ENCODE measurements at places on chromosomes 13 and 19.

- no peak for DNase-seq
These were observed 20.6 kb downstream of the NECTIN2 start for GRCh38 chr19:44866664-44867063.

- no peak for DNase-seq
These were observed 285.9 kb downstream of the DNAJC15 start for GRCh38 chr13:43309311-43309710.

- DNase-seq: no peak
These were observed 40.0 kb downstream of the TEX29 start for GRCh38 chr13:111360452-111360851.

DNA sequence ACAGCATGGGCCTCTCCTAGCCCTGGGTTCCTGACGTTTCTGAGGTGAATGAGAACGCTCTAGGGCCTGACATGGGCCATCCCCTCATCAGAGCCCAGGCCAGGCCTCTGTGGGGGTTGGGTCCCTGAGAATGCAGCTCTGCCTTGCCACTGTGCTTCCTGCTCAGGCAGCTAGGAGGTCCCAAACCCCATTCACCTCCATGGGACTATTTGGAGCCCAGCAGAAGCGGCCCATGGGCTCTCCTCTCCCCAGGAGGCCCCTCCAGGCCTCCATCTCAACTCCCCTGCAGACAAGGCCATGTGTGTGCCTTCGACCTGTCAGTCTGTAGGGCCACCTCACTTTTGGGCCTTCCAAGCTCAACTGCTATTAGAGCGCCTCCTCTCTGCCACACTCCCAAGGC is 36.9 kb downstream of the ELL start:
- no peak for DNase-seq

GRCh38 chr19:14835011-14835410 is at the start of the genes OR7A5 and OR7C1:
OR7A5 (minus strand) TSS chr19:14835185; CDS start chr19:14828241, 6,944 bp downstream.
OR7C1 (minus strand) TSS chr19:14835185; CDS start chr19:14800136, 35,049 bp downstream.
- no peak for DNase-seq

DNA sequence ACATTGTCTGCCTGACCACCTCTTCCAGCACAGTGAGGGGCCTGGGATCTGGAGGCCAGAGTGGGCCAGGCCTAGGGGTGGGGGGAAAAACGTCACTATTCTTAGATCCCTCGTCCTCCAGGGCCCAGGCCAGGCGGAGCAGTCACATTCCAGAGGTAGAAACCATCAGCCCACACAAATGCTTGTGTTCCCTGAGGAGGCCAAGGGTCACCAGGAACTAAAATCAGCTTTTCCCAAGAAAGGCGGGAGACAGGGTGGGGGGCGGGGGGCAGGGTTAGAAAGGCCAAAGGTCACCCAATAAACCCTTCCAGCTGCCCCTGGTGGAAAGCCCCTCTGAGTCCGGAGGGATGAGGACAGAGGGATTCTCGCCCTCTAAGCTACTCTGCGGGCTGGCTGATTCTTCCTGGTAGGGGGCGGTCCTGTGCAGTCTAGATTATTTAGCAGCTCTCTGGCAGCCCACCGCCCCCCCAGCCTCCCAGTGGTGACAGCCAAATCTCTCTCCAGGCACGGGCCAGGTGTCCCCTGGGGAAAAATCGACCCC is 23.5 kb upstream of the CCL25 start:
- no peak for DNase-seq

GRCh38 chr19:17209126-17210036 is 5.8 kb upstream of the USE1 start:
- DNase-seq: peak; percentile 56

DNA sequence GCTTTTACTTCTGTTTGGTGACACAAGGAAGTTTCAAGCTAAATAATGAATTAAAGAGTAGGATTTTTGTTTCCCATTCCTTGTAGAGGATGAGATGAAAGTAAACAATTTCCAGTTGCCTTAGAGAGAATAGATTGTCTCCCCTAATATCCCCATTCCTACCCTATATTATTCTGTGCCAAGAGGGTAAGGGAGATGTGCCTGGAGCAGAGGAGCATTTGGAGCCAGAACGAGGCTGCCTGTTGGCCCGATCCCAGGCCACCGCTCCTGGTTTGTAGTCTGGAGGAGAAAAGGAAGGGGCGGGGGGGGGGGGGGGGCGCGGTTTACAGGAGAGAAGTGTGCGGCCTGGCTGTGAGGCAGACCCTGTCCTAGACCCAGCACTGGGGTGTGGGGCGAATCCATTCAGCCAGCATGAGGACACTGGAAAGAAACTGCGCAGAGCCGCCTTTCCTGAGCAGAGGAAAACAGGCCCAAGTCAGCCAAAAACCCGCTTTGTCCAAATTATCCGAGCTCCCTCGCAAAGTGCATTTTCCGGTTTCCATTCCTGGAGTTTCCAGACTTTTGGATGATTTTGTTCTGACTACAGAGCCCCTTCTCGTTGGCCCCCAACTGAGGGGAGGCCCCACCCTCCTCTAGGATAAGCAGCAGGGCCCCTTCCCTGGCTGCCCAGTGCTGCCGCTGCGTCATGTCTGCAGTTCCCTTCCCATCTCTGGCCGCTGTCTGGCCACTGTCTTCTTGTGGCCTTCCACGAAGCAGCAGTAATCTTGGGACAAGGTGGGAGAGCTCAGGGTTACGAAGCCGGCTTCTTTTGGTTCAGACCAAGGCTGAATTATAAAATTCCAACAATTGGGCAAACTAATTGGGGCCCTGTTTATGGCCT is 23.0 kb downstream of the NFIX start:
- DNase-seq: no peak

- no peak for DNase-seq
These were observed 19.7 kb upstream of the SYCN start for GRCh38 chr19:39223703-39224279.

DNA sequence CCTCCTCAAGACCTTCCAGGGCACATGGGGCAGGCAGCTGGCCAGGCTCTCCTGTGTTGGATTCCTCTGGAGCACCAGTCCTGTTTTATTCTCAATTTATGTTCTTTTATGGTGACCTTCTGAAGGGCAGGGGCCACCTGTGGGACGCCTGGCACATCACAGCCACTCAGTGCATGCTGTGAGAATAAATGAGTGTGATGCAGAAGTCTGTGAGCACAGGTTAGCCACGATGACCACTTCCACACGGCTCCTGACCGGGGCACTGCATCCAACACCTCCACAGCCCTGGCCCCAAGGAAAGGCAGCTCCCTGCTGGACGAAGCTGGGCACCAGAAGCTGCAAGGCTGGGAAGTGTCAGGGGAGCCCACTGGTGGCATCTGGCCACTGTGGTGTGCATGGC is 122.8 kb downstream of the CRYL1 start:
- no peak for DNase-seq

- no peak for DNase-seq
These were observed 36.4 kb downstream of the SOX1 start for GRCh38 chr13:112103260-112103838.

DNA sequence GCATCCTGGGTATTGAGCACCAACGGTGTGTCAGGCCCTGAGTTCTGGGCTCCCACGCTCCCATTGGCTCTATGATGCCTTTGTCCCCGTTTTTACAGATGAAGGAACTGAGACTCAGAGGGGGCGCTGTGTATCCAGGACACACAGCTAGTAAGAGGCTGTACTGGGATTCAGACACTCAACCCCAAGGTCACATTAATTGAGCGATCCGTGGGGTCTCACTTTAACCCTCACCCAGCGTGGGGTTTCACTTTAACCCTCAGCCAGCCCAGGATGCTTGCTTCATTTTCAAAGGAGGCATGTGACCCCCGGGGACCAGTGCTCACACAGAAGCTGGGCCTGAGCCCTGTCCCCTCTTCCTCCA is 42.6 kb downstream of the CYP4F22 start:
- no peak for DNase-seq

- no peak for DNase-seq
These were observed 30.3 kb downstream of the SHISA2 start for GRCh38 chr13:26021516-26021915.

DNA sequence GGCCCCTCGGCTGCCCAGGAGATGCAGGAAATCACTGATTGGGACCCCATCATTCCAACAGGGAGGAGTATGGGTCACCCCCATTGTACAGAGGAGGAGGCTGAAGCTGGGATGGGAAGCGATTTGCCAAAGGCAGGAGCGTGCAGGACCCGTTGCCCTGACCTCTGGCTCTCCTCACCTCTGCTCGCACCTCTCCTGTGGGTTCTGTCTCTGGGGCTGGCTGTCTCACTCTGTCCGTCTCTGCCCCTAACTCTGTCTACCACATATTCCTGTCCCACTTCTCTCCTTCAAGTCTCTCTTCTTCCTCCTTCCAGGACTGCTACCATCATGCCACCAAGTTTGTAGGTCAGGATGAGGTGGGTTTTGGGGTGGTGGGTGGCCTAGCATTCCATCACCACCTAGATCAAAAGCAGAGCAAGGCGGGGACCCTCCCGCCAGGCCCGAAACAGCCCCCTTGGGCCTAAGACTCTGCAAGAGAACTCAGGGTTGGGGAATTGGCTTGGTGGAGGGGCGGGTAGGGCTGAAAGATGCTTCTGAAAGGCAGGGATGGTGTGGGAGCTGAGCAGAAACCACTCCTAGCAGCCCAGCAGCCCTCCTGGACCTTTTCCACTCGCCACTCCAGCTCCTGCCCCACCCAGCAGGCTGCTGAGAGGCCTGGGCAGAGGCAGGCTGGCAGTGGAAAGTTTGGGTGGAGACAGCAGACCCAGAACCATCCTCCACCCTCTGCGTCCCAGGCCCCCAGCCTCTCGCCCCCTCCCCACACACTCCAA is 1.0 kb upstream of the LGALS7 start:
- no peak for DNase-seq

GRCh38 chr19:29855741-29856500 is 44.1 kb downstream of the CCNE1 start:
- no peak for DNase-seq

GRCh38 chr19:55312621-55313512 is 12.3 kb downstream of the TMEM150B start:
- no peak for DNase-seq

- DNase-seq: no peak
These were observed 72.2 kb downstream of the DHRS12 start for GRCh38 chr13:51731759-51732158.

DNA sequence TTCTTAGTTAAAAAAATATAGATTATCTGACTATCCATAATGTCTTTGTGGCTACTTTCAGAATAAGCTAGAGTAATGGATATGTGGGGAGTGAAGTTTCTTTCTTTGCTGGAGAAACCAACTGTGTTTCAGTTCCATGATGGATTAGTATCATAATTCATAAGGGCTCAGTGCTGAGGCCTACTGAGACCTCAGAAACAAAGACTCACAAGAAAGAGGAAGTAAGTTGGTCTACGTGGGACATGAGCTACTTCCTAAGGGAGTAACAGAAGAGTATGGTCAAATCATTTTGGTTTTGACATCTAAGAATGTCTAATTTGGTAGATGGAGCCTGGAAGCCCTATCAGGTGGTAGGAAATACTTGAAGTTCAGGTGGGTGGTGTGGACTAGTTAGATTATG is 99.0 kb upstream of the HTR2A start:
- no peak for DNase-seq

DNA sequence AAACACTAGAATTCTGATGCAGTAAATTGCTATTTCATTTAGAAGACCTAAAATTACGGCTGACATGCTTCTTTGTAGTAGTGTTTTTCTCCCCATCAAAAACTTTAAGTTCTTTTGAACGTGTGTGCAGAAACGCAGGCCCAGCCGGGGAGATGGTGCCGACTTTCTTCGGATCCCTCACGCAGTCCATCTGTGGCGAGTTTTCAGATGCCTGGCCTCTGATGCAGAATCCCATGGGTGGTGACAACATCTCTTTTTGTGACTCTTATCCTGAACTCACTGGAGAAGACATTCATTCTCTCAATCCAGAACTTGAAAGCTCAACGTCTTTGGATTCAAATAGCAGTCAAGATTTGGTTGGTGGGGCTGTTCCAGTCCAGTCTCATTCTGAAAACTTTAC is 98.3 kb downstream of the TNFRSF19 start:
- no peak for DNase-seq

DNA sequence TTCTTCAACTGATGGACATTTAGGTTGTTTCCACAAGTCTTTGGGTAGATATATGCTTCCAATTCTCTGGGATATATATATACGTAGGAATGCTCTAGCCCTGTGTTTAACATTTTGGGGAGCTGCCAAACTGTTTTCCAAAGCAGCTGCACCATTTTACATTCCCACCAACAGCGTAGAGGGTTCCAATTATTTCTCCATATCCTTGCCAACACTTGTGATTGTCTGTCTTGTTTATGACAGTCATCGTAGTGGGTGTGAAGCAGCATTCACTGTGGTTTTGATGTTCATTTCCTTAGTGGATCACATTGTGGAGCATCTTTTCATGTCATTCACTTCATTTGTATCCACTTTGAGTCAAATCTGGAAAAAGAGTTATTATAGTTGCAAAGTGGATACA is 4.7 kb upstream of the CBLC start:
- DNase-seq: no peak

DNA sequence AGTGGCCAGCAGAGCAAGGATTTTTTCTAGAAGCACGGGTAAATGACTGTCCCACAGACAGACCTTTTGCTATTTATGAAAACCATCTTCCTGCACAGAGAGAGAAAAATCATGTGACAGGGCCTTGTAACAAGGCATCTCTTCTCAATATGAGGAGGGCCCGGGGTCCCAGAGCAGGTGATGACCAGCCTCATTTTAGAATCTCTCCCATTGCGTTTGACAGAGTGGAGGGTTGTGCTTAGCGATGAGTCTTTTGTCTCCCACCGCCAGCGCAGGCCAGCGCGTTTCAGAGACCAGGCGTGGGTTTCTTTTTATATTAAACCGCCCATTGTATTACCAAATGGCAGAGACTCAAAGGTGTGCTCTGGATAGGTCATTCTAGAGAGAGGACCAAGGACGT is 97.4 kb upstream of the UBL3 start:
- no peak for DNase-seq

GRCh38 chr13:45747071-45747470 is 45.0 kb downstream of the CBY2 start:
- no peak for DNase-seq

- no peak for DNase-seq
These were observed at the start of gene DGKH for GRCh38 chr13:42048342-42048683. DGKH (plus strand) TSS chr13:42048648; CDS start chr13:42048774, 126 bp downstream.

DNA sequence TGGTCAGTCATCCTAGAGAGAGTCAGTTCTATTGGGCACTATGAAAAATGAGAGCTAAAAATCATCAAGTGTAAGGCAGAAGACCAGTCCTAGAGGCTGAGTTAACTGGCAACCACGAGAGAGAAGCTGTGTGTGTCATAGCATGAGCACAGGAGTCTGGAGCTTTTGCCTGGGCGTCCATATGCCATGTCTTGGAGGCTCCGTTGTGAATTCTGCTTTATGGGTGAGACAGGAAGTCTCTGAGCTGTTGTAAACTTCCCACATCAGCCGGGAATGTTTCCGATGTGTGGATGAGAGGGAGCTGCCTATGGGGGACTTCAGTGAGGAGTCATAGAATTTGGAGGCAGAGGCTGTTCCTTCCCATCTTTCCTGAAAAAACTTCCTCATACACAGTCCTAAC is 120.0 kb downstream of the ITGBL1 start:
- no peak for DNase-seq

- DNase-seq: no peak
These were observed 279.9 kb downstream of the SLITRK6 start for GRCh38 chr13:85519363-85519762.

DNA sequence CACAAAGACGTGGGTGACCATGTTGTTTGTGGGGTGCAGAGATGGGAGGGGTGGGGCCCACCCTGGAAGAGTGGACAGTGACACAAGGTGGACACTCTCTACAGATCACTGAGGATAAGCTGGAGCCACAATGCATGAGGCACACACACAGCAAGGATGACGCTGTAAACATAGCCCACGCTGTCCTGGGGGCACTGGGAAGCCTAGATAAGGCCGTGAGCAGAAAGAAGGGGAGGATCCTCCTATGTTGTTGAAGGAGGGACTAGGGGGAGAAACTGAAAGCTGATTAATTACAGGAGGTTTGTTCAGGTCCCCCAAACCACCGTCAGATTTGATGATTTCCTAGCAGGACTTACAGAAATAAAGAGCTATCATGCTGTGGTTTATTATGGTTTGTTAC is 5.6 kb downstream of the KLK2 start:
- DNase-seq: no peak

All from CD4-positive, alpha-beta T cell treated with Interleukin-4 for 1 hour (primary cell).